ENCODE measurements at places on chromosomes 5 and 9. TPM values are rescaled to one million over a fixed set of nuclear protein-coding genes. Genes with fewer than 3 reads are reported as not detected.

Gene COL23A1
- 0.76 TPM for polyA plus RNA-seq

Gene CCNH
- polyA plus RNA-seq, result 51.6 TPM

- DNase-seq, result no peak
These were observed 138.3 kb downstream of the BASP1 start for GRCh38 chr5:17355586-17356346.

DNA sequence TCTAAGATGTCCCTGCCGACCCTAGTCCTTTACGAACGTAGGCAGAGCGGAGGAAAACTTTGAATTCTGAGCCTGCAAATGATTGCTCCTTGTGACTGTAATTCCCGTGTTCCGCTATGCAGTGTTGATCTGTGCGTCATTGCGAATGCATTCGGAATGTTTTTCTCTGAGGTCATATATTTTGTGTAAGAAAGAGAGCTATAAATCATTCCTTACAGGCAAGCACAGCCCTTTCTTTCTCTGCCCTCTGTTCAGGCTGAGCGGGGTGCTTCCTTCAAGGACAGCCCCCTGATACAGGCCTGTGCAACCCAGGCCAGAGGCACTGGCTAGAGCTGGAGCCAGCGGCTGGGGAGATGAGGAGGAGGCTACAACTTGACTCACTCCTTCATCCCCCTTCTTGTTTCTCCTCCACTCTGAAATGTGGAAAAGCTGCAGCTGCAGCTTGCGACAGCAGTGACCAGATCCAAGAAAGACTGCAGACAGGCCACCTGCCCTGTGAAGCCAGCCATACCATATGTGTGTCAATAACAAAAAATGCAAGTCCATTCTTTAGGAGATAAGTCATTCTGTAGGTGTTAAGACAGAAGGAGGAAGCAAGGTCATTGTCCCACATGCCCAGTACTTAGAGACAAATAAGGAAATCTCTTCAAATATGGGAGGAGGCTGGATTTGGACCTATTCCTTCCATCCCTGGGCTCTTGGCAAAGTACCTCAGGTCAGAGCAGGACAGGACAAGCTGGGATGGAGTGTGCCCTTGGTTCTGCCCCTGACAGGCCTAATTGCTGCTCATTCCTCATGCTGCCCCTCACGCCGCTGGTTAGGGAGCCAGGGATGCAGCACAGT, 345.7 kb upstream of the WWC1 start:
- DNase-seq, result peak; percentile 49

GRCh38 chr5:73654171-73654811, 28.3 kb downstream of the ARHGEF28 start:
- no peak for DNase-seq

GRCh38 chr9:114905170-114905940, 25.0 kb downstream of the TNFSF8 start:
- no peak for DNase-seq

DNA sequence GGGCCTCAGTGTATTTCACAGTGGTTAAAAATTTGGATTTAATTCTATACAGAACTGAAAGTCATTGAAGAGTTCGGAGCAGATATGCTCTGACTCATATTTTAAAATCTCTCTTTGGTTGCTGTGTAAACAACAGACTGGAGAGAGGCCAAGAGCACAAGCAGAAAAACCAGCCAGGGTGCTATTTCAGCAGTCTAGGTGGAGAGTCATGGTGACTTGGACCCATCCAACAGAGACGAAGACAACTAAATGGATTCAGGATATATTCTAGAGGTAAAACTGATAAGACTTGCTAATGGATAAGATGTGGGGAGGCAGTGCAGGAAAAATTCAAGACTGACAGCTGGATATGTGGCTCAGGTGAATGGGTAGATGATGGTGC, 168.9 kb downstream of the MAPKAP1 start:
- peak; percentile 66 for DNase-seq

- DNase-seq, result no peak
These were observed 279.9 kb downstream of the NSG2 start for GRCh38 chr5:174325431-174325830.

- no peak for DNase-seq
These were observed 41.8 kb downstream of the ELOVL7 start for GRCh38 chr5:60802226-60802625.

All from lung (tissue), 17 donors.